Chondrocyte (in vitro differentiated cells): ENCODE measurements at places on chromosomes 6 and 20. TPM values are rescaled to one million over a fixed set of nuclear protein-coding genes. Genes with fewer than 3 reads are reported as not detected.

DNA sequence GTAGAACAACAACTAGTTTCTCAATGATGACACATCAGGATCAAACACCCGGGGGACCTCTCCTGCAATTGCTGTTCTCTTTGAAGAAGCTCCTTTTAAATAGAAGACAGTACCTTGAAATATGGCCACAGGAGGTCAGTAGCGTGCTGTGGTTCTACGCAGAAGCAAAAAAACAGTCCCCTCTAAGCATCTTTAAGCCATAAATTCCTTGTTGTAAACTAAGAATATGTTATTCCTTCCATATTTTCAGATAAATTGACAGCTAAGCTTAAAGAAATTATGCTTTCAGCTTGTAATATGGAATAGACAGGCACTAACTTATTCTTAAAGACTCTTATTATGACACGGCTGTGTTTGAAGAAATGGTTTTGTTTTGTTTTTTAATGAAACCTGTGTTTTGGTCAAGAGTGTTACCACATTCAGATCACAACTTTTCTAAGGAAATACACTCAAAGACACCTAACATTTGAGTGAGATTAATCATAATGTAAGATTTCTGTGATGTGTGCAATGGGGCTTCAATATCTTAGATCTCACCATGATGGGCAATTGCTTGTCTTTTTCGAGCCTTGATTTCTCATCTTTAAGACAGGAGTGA is 49.7 kb upstream of the IL20RA start:
- no peaks in the 10 kb centered on the region for H3K4me1 ChIP-seq
- H3K27ac ChIP-seq = no peak overlapping the region
- DNase-seq = no peak
- H3K4me3 ChIP-seq = no peak overlapping the region
- peaks cover 12% of the 10 kb centered on the region for H3K27me3 ChIP-seq

CEP85L gene
- total RNA-seq = 9.6 to 11.1 TPM (median 10.4 TPM) in 3 replicates

DNA sequence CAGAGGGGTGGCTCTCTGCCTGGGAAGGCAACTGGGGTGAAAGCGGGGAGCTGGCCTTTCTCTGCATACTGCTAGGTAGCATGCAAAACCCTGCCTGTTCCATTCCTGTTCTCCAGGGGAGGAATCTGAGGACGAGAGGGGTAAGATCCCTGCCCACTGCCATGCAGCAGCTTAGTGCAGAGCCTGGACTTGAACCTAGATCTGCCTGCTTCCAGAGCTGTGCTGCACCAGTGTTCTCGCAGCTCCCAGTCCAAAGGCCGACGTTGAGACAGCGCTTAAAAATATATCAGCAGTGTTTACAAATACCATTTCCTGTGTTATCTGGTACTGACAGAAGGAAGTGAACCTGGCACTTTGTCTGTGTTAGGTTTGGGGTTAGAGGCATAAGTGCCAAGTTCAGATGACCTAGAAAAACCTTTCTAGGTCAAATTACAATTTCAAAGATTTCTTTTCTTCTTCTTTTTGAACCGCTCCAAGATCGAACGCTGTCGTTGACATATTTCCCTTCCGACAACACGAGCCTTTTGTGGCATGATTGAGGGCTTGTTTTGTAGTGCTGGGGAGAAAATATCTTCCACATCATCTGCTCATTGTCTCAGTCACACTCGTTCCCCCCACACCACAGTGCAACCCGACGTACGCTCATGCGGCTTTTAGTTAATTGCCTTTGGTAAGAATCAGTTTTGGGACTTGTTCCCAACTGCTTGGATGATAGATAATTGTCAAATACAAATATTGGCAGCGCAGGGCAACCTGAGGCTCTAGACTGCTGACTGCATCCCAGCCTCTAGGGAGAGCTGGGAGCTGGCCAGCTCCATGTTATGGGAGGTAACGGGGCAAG is 44.6 kb downstream of the TOX2 start:
- peaks cover 14% of the 10 kb centered on the region for H3K4me1 ChIP-seq
- peaks cover 15% of the 10 kb centered on the region for H3K27me3 ChIP-seq
- no peak for DNase-seq
- H3K36me3 ChIP-seq = no peaks in the 10 kb centered on the region
- no peak overlapping the region for H3K27ac ChIP-seq

SNAP25 gene
- 0.46 to 0.65 TPM (median 0.60 TPM) in 3 replicates for total RNA-seq

- H3K27me3 ChIP-seq = no peaks in the 10 kb centered on the region
- H3K4me1 ChIP-seq = peaks cover 9% of the 10 kb centered on the region
- H3K36me3 ChIP-seq = no peaks in the 10 kb centered on the region
- no peak for DNase-seq
- H3K27ac ChIP-seq = no peak overlapping the region
These were observed 97.1 kb upstream of the AKAP12 start for GRCh38 chr6:151142676-151143075.

DNA sequence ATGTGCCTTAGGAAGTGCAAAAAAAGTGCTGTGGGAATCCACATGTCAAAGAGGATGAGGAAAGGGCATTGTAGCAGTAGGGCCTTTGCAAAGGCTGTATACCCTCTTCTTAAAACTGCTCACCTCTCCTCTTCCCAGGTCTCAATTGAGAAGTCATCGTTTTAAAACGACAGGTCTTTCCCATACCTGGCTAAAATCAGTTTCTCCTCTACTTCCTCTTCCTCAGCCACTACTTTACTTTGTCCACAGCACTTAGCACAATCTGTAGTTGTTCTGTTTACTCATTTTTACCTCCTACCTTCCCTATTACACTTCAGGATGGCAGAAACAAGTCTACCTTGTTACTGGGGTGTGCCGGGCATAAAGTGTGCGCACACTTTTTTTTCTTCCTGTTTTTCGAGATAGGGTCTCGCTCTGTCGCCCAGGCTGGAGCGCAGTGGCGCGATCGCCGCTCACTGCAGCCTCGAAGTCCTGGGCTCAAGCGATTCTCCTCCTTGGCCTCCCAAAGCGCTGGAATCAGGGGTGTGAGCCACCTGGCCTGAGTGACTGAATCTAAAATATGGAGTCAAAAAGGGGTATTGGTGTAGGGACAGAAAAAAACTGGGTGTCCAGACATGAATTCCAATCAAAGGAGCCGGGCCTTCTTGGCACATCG is 9.8 kb upstream of the ELOVL5 start:
- peak overlapping the region; percentile 90 for H3K4me3 ChIP-seq
- no peaks in the 10 kb centered on the region for H3K27me3 ChIP-seq
- H3K4me1 ChIP-seq = peaks cover 18% of the 10 kb centered on the region
- DNase-seq = no peak
